ENCODE measurements at places on chromosomes 11 and 22.
A peak's percentile ranks its signal among the peaks of the same experiment; 100 is the strongest.

GRCh38 chr11:62677714-62678113, 1.2 kb downstream of the UBXN1 start:
- no peak for DNase-seq

- DNase-seq, result no peak
These were observed 3.2 kb downstream of the CARNS1 start for GRCh38 chr11:67418476-67419281.

GRCh38 chr11:107594736-107595135, 3.8 kb downstream of the ELMOD1 start:
- no peak for DNase-seq

- no peak for DNase-seq
These were observed 89.0 kb downstream of the OPCML start for GRCh38 chr11:133443206-133443747.

DNA sequence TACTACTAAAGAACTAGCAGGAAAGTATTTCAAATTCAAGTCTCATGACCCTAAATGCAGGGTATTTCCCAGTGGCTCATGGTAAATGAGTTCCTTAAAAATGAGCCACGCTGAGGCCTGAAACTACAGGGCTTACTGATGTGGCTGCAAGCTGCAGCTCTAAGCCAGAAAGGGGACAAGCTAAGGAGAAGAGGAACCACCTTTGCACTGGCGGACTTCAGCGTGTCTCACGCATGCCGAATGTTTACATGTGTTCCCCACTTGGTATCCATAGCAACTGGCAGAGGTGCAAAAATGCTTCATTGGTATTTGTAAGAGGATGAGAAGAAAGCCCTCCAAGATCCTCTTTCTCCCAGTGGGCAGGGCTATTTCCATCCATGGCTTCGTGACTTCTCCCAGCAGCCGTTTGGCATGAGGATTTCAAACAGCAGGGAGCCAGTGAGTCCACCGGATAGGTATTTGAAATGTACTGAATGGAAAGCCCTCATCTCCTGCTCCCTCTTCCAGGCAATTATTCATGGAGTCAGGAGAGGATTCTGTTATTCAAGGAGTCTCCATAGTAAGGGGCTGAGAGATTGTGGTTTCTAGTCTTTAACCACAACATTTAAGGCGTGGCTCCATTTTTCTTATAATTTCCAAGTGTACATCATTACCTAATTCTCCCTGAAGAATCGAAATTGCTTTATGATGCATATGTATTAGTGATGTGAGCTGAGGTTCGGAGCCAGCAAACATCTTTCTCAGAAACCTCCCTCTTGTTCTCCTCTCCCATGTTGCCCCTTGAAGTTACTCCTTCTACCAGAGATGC, 55.3 kb upstream of the CD44 start:
- DNase-seq, result peak; percentile 47
